ENCODE measurements at places on chromosomes 6 and 20. TPM values are rescaled to one million over a fixed set of nuclear protein-coding genes. Genes with fewer than 3 reads are reported as not detected.

The RGS17 gene
- total RNA-seq, result 6.4 TPM

The OTOR gene
- total RNA-seq, result not detected

The BPIFB4 gene
- total RNA-seq, result not detected

The GGTLC1 gene
- not detected for total RNA-seq

The CRISP3 gene
- total RNA-seq, result not detected

All from A549 treated with CpdA at 1 μM for 4 hours (cell line).